Foreskin keratinocyte (primary cell): ENCODE measurements at places on chromosomes 3 and 15. TPM values are rescaled to one million over a fixed set of nuclear protein-coding genes. Genes with fewer than 3 reads are reported as not detected.

Gene ZNF501
- polyA plus RNA-seq: 0.94 and 1.5 TPM in 2 replicates

GRCh38 chr3:179149406-179149867, 1.3 kb downstream of the PIK3CA start:
- DNase-seq: no peak

DNA sequence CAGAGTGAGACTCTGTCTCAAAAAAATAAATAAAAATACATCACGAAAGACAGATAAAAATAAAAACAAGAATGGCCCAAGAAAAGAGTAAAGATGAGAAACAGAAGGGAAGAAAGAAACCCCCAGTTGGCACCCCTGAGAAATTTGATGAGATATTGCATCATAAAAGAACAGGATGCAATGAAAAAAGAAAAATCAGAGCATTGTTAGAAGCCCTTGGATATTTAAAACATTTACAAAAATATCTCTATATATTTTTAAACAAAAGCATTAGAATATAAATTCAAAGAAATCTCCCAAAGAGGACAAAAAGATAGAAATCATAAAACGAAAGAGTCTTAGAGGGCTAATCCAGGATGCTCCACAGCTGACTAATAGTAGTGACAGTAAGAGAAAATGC, 18.6 kb upstream of the ZBTB38 start:
- no peak for DNase-seq

GRCh38 chr15:68618394-68618793, 39.6 kb downstream of the CORO2B start:
- no peak for DNase-seq

Gene SLCO2A1
- 0.14 and 0.41 TPM in 2 replicates for polyA plus RNA-seq

- no peak for DNase-seq
Measured at GRCh38 chr3:72344236-72344635, 504.0 kb downstream of the SHQ1 start.

DNA sequence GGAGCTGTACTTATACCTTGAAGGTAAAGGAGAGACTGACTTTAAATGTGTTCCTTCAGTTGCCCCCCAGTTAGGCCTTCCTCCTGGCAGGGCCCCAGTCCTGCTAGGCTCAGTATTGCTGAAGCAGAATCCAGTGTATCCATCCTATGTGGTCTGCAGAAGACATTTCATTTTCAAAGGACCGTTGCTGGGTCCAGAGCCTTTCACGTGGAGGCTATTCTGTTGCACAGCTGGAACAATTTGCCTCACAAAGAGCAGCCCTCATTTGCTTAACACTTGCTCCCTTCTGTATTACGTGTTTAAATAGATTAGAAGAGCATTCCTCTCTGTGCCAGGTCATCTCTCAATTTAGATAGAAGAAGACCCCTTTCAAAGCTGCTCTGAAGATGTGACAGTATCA, 78.9 kb upstream of the CFAP20DC start:
- no peak for DNase-seq

GRCh38 chr3:133991637-133992036, 38.1 kb downstream of the SLCO2A1 start:
- DNase-seq: no peak

- DNase-seq: peak; percentile 61
Measured at GRCh38 chr3:170780955-170781354, 89.0 kb downstream of the RPL22L1 start.

DNA sequence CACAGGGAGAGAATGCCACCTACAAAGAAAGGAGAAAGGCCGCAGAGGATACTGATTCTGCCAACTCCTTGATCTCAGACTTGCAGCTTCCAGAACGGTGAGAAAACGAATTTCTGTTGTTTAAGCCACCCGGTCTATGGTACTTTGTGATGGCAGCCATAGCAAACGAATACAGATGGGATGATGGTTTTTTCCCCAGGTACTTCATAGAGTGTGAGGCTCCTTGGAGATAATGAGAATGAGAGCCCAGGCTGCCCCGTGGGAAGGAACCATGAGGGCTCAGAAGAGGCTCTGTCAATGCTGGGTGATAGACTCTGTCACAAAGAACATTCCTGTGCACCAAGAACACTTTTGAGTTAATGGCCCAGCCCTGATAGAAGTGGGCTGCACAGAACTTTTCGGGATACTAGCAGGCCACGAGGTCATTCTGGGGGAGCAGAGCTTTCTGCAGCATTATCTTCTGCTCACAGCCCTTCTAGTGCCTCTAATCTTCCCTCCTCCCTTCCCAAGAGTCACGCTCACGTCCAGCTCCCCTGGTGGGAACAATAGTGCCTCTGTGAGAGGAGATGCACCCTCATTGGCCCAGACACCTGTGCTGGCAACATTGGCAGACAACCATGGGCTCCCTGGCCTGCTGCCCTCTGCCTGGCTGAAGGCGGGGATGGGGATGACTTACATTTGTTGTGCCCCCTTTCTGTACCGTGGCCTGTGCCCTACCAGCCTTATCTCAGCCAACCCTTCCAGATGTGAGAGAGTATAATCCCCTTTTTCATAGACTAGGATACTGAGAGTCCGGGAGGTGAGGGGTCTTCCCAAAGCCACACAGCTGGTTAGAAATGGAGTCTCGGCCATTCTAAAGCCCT, 5.2 kb upstream of the RLBP1 start:
- DNase-seq: no peak

DNA sequence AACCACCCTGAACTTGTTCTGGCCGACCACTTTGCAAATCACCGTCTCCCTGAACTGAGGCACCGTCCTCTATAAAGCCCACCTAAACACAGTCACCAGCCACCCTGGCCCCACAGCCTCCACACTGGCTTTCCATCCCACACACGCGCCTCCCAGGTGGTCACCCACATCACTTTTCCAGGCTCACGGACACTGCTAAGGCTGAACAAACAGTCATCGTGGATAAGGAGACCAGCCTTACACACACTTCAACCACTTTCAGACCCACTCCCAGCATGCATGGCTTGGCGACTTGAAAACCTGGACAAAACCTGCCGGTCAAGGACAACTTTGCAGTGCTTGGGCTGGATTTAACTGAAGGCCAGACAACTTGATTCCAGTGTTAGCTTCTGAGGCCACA, 8.4 kb downstream of the CHSY1 start:
- DNase-seq: no peak

DNA sequence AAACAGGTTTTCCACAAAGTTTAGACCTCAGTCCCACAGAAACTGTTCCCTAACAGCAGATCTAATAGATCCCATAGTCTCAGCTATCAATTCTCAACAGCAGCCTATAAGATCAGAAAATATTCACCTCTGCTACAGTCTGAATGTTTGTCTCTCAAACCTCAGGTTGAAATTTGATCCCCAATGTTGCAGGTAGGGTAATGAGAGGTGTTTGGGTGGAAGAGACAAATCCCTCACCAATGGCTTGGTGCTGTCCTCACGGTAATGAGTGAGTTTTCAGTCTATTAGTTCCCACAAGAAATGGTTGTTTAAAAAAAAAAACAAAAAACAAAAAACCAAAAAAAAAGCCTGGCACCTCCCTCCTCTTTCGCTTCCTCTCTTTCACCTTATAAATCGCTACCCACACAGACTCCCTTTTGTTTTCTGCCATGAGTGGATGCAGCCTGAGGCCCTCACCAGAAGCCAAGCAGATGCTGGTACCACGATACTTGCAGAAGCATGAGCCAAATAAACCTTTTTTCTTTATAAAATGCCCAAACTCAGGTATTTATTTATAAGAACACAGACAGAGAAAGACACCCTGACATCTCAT, 14.2 kb downstream of the ZNF280D start:
- no peak for DNase-seq

GRCh38 chr3:155790272-155790925, 15.7 kb downstream of the C3orf33 start:
- no peak for DNase-seq

Gene GUCA1C
- 0.08 and 0.43 TPM in 2 replicates for polyA plus RNA-seq

Gene GOLGA8J
- polyA plus RNA-seq: not detected in 2 replicates

Gene IDH2
- 75.0 and 88.2 TPM in 2 replicates for polyA plus RNA-seq

GRCh38 chr3:173744895-173745294, 347.4 kb downstream of the NLGN1 start:
- no peak for DNase-seq

Gene DAZL
- polyA plus RNA-seq: not detected in 2 replicates

DNA sequence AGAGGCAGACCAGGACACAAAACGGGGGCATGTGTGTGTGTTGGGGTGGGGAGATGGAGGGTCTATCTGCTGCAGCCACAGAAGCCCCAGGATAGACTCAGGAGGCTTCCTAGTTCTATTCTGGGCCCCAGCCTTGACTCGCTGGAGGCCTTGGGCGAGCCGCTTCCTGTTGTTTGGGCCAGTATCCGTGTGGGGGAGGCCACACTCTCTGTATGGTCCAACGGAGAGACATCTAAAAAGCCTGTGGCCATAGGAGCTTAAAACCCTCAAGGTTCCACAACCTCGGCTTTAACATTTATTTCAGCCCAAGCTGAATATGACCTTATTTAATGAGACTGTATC, 32.8 kb downstream of the POC1A start:
- DNase-seq: no peak

Gene NR2E3
- polyA plus RNA-seq: 0.08 and 0.12 TPM in 2 replicates

- no peak for DNase-seq
Measured at GRCh38 chr3:78951342-78951945, 816.4 kb downstream of the ROBO1 start.

GRCh38 chr15:59924096-59924495, 80.0 kb upstream of the FOXB1 start:
- no peak for DNase-seq

- peak; percentile 76 for DNase-seq
Measured at GRCh38 chr3:49638445-49638844, 35.7 kb upstream of the APEH start.

DNA sequence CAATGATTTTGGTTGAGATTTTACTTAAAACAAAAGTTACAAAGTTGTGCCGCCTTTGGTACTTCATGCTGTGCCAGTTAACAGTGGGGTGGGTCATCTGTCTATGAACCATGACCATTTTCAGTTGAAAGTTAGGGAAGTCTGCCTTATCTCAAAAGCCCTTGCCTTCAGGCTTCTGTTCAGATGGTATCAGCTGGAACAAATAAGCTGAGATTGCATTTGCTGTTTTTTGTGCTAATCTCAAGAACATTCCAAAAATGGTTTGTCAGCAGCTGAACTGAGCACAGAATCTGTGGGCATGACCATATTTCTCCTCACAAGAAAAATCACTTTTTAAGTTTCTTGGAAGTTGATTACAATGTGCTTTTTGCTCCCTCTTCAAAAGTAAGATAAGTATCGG, 142.3 kb downstream of the IL5RA start:
- DNase-seq: no peak

DNA sequence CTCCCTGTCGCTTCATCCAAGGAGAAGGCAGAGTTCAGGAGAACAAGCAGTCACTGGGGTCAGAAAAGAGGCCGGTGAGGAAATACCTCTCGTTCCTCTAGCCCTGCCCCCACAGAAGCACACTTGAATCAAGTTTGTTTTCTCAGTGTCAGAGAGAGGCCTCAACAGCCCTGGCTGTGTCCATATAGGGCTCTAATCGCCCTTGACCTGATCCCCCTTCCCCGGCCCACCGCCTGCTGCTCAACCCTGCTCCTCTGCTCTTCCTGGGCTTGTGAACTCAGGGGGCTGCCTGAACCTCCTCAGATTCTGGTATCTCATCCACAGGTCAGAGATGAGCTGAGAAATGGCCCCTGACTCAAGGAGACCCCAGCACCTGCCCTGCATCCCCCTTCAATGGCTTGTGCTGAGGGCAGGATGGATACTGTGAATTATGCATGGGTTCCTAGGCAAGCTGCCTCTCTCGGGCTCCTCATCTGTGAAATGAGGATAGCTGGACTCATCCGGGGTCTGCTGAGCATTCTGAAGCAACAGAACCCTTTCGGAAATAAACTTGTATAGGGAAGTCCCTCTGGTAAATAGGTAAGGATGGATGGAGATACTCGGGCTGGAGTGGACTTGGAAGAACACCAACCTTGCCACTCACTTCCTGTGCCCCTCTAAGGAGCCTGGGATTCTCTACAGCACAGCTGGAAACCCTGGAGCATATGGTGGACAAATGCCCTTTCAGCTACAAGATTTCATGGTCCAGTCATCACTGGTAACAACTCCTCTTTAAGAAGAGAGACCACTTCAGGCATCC, 147.5 kb downstream of the STT3B start:
- DNase-seq: no peak

DNA sequence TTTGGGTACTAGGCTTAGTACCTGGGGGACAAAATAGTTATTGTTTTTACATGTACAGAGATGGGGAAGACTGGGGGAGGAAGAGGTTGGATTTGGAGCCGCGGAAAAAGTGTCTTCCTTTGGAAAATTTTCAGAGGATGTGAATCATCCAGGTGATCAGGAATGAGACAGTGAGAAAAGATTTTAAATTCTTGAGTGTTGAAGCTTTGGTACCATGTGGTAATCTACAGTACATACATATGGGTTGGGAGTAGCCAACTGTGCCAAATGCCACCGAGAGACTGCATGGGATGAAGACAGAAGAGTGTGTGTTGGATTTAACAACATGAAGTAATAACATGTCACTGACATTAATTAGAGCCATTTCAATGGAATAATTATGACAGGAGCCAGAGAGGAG, 1238.2 kb downstream of the ROBO1 start:
- peak; percentile 52 for DNase-seq

DNA sequence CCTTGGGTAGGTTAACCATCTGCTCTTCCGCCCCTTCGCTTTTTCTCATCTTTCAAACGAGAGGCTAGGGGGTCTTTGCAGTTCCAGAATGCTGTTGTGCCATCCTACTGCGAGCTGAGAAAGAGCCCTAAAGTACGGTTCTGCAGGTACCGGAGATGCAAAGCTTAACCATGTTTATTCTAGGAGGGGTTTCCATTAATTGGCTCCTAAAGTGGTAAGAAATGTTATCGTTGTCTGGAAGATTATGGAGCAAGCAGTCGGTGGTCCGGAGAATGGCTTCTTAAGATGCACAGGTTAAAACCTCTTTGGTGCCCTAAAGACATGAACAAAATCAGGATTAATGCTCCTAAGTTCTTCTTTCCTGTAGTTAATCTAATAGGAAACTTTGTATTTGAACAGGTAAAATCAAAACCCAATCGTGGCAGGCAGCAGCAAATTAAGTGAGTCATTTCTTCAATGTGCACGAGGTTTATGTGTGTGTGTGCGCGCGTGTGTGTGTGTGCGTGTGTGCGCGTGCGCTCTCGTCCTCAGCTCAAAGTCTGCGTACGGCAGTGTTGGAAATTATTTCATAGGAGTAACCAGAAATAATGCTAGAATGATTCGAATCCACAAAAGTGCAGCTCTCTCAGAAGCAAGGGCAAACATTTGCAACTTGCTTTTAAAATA, 772 bp downstream of the FAM81A start:
- no peak for DNase-seq

Gene RLBP1
- polyA plus RNA-seq: not detected in 2 replicates

DNA sequence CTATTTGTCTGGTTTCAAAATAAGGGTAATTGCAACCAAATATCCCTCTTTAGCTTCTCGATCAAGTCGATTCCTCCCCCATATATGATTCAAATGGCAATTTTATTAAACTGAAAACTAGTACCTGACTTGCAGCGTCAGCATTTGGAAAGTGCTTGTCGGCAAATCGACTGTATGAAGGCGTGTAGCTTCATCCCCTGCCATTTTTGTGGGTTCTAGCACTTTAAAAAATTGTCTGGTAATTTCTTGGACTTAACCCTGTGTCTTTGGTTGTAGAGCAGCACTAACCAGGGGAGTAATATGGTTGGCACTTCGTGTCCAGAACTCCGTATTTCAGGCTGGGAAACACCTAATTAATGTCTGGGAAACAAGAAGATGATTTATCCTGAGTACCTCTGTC, 573 bp downstream of the MME start:
- no peak for DNase-seq

- peak; percentile 72 for DNase-seq
Measured at GRCh38 chr15:88897456-88898194, 2.3 kb upstream of the HAPLN3 start.
